B cell (primary cell): ENCODE measurements at places on chromosomes 13 and 19. TPM values are rescaled to one million over a fixed set of nuclear protein-coding genes. Genes with fewer than 3 reads are reported as not detected.

The KLK8 gene
- polyA plus RNA-seq, result not detected in 2 replicates

The EEF2 gene
- 1,376 and 1,449 TPM in 2 replicates for polyA plus RNA-seq

The CEACAM16 gene
- not detected in 2 replicates for polyA plus RNA-seq

The GARIN5A gene
- 0.22 and 0.37 TPM in 2 replicates for polyA plus RNA-seq

The IL27RA gene
- 27.4 and 36.2 TPM in 2 replicates for polyA plus RNA-seq

The LYL1 gene
- 94.2 and 112 TPM in 2 replicates for polyA plus RNA-seq

The IGFL2 gene
- polyA plus RNA-seq, result not detected in 2 replicates
